CD4-positive, alpha-beta memory T cell (primary cell): ENCODE measurements at places on chromosomes 5 and 9. TPM values are rescaled to one million over a fixed set of nuclear protein-coding genes. Genes with fewer than 3 reads are reported as not detected.

- no peaks in the 10 kb centered on the region for H3K27me3 ChIP-seq
- no peak for DNase-seq
- no peaks in the 10 kb centered on the region for H3K36me3 ChIP-seq
- no peak overlapping the region for H3K27ac ChIP-seq
Observed at GRCh38 chr9:87682085-87682484, 43.8 kb upstream of the CTSL start.

OR1L1 gene
- total RNA-seq = not detected

PCDHGB5 gene
- 0.42 TPM for total RNA-seq

- no peaks in the 10 kb centered on the region for H3K4me1 ChIP-seq
- no peak for DNase-seq
- H3K4me3 ChIP-seq = no peak overlapping the region
- no peaks in the 10 kb centered on the region for H3K27me3 ChIP-seq
Observed at GRCh38 chr9:76662476-76663281, 101.6 kb upstream of the PCA3 start.

- peaks cover 86% of the 10 kb centered on the region for H3K36me3 ChIP-seq
- H3K27ac ChIP-seq = no peak overlapping the region
- no peaks in the 10 kb centered on the region for H3K4me1 ChIP-seq
- DNase-seq = no peak
- H3K4me3 ChIP-seq = no peak overlapping the region
Observed at GRCh38 chr5:151041577-151042268, 21.3 kb downstream of the GPX3 start.

LEAP2 gene
- 8.1 TPM for total RNA-seq

GRCh38 chr9:117205806-117206205 is 209.1 kb downstream of the ASTN2 start:
- H3K4me1 ChIP-seq = no peaks in the 10 kb centered on the region
- no peak for DNase-seq
- H3K4me3 ChIP-seq = no peak overlapping the region
- no peaks in the 10 kb centered on the region for H3K36me3 ChIP-seq
- no peaks in the 10 kb centered on the region for H3K27me3 ChIP-seq

DNA sequence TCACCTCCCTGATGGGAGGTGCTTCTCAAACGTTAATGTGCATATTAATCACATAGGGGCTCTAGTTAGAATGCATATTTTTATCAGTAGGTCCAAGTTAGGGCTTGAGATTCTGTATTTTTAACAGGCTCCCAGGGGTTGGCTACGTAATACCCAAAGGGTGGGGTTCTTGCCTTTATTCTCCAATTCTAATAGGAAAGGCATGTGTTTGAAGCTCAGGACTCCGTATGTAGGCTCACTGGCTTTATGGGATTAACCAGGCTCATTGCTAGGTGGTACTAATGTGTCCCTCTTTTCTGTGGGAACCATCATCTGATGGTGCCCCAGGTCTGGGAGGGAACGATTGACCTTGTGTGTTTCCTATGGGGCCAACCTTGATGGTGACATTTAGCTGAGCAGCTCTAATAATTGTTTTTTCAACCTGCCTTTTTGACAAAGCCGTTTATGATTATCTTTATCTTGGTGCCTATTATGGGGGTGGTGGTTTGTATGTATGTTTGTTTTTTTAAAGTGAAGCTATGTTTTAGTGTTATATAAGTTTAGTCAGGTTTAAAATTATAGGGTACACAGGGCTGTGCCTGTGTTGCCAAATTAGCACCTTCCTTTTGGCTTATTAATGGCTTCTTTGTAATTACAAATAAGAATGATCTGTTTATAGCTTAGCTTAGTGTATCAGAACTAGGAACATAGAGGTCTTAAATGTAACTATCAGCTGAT is 20.8 kb downstream of the TJP2 start:
- H3K36me3 ChIP-seq = no peaks in the 10 kb centered on the region
- H3K27me3 ChIP-seq = no peaks in the 10 kb centered on the region
- H3K4me3 ChIP-seq = no peak overlapping the region

OR1J2 gene
- not detected for total RNA-seq

PHYHD1 gene
- total RNA-seq = 1.7 TPM

DNA sequence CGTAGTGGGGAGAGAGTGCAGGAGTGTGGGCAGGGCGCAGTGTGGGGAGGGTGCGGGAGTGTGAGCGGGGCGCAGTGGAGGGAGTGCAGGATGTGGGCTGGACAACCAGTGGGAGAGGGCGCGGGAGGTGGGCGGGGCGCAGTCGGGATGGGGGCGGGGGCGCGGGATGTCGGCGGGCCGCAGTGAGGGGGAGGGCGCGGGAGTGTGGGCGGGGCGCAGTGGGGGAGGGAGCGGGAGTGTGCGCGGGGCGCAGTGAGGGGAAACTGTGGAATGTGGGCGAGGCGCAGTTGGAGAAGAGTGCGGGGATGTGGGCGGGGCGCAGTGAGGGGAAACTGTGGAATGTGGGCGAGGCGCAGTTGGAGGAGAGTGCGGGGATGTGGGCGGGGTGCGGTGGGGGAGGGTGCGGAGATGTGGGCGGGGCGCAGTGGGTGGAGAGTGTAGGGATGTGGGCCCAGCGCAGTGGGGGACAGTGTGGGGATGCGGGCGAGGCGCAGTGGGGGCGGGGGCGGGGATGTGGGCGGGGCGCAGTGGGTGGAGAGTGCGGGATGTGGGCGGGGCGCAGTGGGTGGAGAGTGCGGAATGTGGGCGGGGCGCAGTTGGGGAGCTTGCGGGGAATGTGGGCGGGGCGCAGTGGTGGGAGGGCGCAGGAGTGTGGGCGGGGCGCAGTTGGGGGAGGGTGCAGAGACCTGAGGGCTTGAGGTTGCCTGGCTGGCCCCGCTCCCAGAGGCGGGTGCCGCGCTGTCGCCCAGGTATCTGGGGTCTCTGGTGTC is at the start of gene NXNL2:
Gene NXNL2 (plus strand): TSS at position 723 of the 770 bp plus-strand sequence. CDS start 257 bp downstream, outside the sequence.
- no peaks in the 10 kb centered on the region for H3K36me3 ChIP-seq
- H3K4me3 ChIP-seq = peak within 1 kb of the TSS; percentile 24
- DNase-seq = peak; percentile 27
- H3K27ac ChIP-seq = no peak within 1 kb of the TSS
- peaks cover 16% of the 10 kb centered on the region for H3K4me1 ChIP-seq

OGN gene
- not detected for total RNA-seq

SH3TC2 gene
- not detected for total RNA-seq

DNA sequence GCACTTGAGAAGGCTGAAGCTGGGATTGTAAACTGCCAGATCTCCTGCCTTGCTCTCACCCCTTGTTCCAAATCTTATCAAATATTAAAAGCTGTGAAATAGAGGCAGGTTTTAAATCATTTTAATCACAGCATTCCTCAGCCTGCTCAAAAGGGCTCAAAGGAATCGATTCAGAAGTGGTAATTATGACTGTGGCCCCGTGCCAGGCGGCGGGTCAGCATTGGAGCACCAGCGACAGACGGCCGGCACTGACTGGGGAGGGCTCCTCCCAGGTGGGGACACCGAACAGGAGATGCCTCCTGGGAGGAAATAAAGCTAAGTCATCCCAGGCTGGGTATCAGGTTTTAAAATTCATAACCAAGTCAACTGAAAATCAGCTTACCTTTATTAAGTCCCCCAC is 66.7 kb downstream of the KCNIP1 start:
- DNase-seq = no peak
- H3K4me1 ChIP-seq = no peaks in the 10 kb centered on the region
- H3K27me3 ChIP-seq = peaks cover 4% of the 10 kb centered on the region
- H3K27ac ChIP-seq = no peak overlapping the region

SLC44A1 gene
- total RNA-seq = 13.7 TPM

MORN5 gene
- not detected for total RNA-seq

GRM6 gene
- total RNA-seq = not detected
